ENCODE measurements at places on chromosomes 4 and X. TPM values are rescaled to one million over a fixed set of nuclear protein-coding genes. Genes with fewer than 3 reads are reported as not detected.
A peak's percentile ranks its signal among the peaks of the same experiment; 100 is the strongest.

FGB gene
- polyA plus RNA-seq = not detected

MAGEC2 gene
- polyA plus RNA-seq = not detected

PAGE5 gene
- not detected for polyA plus RNA-seq

FATE1 gene
- polyA plus RNA-seq = not detected

CT45A5 gene
- polyA plus RNA-seq = not detected

XAGE2 gene
- polyA plus RNA-seq = not detected

MAGIX gene
- 0.25 TPM for polyA plus RNA-seq

TMEM144 gene
- polyA plus RNA-seq = not detected

ALB gene
- polyA plus RNA-seq = not detected

HSFX2 gene
- polyA plus RNA-seq = not detected

GRCh38 chr4:101527188-101527587, 179.9 kb upstream of the PPP3CA start:
- DNase-seq = peak; percentile 54

DNA sequence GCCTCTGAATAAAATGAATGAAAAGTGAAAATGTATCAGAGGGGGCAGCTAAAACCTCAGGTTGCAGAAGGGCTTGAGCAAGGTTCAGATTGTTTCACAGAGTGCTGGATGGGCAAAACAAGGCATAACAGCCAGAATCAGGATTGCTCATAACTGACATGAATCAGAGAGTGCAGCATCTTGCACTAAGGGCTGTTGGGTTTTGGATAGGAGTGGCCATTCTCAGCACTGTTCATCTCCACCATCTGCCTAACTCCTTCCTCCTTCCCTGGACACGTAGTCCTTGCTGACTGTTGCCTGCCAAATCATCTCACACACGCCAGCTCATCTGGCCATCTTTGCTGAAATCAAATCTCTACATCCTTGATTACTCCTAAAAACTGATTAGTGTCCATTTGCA, 75.3 kb upstream of the C1QTNF7 start:
- DNase-seq = no peak

DNA sequence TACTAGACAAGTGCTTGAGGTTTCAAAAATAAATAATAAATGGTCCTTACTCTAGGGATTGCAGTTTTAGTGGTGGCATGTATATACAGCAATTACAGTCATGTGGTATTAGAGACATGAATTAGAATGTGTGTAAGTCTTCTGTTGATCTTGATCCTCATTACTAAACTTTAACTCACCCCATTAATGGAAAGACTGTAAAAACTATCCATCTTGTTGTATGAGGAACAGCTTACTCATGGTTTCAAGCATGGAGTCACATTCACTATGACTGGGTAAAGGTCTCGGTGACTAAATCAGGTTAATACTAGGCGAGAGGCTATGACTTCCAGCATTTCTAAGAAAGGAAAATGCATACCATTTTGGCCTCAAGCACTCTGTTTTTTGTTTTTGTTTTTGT, 107.0 kb upstream of the HPGD start:
- no peak for DNase-seq

- no peak for DNase-seq
These were observed 1117.6 kb upstream of the PRKX start for GRCh38 chrX:4830880-4831557.

DNA sequence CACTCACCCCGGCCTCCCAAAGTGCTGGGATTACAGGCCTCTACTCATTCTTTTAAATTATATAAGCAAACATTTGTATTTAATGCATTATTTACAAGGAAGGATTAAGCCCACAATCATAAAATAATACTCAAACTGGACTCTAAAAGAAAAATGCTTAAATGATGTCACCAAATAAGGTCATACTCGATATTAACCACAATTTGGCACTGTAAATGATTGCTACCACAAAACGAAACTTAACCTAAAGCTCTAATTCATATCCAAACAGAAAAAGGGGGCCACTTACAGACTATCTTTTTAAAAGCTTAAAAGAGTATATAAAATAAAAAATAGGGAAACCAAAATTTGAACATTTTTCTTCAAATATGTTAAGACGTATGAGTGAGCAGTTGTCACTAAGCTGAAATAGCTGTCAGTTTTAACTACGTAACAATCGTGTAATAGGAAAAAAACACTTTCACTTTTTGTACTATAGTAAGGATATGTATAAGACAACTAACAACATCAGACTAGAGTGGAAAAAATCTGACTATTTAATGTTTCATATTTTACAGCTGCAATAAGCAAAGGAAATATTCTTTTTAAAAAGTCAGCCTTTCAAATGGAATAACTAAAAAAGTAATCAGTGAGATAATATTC, 108.2 kb upstream of the GPR34 start:
- DNase-seq = no peak

DNA sequence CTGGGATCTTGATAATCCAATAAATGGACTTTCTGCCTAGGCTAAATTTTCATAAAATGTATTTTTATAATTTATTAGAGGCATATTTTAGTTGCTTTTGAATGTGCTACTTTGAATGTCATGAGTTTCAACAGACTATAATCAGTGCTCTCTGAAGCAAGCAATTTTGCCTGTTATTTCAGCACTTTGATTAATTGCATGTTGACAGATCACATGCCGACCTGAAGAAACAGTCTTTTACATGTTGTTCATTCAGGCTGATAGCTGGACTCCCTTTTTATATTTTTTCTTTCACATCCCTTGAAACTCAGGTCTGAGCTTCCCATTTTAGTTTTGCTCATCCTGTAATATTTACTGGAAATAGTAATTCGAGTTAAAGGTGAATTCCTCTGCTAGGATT, 341.0 kb downstream of the NAP1L3 start:
- DNase-seq = no peak

GRCh38 chr4:89072921-89073320, 15.9 kb upstream of the FAM13A start:
- no peak for DNase-seq

DNA sequence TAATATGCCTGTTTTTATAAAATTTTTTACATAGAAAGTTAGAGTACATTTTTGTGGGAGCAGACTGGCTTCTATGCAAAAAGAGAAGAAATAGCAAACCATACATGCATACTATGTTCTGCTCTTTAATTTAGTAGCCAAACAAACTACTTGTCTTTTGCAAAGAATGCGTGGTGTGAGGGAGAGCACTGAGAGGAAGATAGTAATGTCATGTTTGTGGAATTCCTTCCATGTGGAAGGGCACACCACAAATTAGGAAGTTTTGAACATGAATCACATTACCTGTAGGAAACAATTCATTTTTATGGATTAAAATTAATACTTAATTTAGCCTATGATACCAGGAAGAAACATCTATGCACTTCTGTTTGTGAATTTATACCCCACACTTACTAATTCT, 1529.1 kb upstream of the ADGRL3 start:
- no peak for DNase-seq

- no peak for DNase-seq
These were observed 76.9 kb upstream of the SMAD1 start for GRCh38 chr4:145404761-145405160.

DNA sequence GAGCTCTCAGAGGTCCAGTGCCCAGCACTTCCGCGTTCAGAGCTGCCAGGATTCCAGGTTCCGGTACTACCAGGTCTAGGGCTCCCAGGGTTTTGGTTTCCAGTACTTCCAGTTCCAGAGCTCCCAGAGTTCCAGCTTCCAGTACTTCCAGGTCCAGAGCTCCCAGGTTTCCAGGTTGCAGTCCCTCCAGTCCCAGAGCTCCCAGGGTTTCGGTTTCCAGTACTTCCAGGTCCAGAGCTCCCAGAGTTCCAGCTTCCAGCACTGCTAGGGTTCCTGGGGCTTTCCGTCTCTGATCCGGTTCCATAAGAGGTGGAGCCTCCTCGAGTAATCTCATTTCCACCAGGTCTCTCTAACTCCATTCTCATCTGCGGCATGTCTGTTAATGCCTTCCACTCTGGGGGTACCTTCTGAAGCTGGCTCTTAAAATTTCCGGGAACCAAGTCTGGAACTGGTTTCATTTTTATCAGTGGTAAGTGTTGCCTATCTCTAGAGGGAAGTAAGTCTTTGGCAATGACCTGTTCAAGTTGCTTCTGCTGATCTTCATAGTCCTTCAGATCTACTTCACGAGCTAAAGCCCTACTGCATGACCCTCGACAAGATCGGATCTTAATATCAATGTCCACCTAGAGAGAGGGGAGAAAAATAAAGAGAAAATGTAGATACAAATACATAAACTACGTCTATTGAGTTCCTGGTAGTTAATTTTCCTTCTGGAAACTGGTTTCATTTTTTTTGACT, 4.1 kb downstream of the FGA start:
- DNase-seq = no peak

GRCh38 chr4:155745984-155746383, 12.8 kb upstream of the GUCY1B1 start:
- no peak for DNase-seq

DNA sequence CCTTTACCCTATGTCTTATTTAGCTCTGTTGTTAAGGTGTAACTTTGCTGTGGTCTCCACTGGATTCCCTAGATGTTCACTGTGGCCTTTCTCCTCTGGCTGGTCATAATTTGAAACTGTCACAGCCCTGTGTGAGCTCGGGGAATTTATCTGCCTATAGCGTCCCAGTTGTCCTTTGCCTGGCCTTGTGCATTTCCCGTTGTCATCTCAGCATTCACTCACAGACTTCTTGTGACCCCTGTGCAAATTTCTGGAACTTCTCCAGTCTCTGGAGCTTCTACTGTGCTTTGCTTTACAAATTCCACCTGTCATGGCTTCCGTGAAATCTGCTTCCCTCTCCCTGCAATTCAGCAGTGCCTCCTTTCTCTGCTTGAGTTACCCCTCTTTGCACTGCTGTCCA, 106.7 kb downstream of the WWC2 start:
- DNase-seq = no peak

DNA sequence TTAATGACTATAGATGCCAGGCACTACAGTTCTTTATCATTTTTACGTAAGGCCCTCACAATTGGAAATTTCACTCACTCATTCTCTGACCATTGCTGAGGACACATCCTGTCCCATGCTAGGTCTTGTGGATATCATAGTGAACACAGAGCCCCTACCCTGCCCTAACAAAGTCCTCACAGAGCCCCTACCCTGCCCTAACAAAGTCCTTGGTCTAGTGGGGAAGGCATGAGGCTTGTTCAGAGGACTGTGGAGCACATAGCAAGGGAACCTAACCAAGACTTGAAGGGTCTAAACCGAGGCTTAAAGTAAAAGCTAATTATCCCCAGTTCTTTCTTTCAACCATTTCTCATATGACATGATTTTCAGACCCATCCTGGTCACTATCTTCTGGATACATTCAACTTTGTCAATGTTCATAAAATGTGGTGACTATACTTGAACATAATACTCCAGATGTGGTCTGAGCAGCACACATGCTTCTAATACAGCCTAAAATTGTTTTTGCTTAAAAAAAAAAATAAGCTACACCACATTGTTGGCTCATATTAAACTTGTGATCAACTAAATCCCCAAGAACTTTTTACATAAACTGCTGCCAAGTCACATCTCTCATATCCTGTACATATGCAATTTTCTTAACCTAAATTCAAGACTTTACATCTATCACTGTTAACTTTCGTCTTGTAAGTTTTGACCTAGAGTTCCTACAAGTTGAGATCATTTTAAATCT, 77.0 kb downstream of the GPC3 start:
- DNase-seq = no peak

DNA sequence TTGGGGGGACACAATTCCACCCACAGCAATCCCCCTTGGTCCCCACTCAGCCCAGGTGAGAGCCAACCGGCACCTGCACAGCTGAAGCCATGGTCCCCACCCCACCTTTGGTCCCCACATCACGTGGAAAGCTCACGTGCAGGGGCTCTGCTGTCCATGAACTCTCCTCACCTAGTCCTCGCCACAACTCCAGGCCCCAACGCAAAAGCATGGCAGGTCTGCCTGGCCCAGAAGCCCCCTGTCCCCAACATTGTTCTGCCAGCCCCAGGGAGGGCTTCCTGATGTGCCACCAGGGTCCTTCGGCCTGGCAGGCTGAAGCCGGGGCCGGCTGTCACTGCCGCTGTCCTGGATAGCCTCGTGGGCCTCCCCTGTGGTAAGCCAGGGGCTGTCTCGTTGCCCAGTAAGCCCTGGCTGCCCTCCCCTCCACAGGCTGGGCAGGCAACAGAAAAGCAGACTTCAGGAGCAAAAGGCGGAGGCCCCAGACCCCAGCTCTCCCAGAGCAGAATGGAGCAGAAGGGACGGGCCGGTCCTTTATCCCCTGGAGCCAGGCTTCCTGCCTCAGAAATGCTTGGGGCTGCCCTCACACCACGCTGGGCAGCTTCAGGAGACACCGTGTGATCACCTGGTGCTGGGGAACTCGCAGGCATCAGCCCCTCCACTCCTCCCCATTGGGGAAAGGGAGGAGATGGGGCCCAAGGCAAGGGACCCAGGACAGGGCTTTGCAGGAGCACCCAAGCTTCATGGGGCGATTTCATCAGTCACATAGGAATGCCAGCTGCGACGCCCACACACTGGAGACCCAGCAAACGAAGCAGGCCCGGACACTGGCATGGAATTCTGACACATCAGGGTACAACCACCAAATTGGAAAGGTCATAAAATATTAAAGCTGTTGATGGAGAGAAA, 103.7 kb downstream of the ADRA2C start:
- DNase-seq = no peak

- DNase-seq = no peak
These were observed 50.8 kb downstream of the HTRA3 start for GRCh38 chr4:8320386-8320750.

GRCh38 chr4:80812145-80812544, 218.4 kb upstream of the BMP3 start:
- DNase-seq = no peak

- no peak for DNase-seq
These were observed 646.5 kb upstream of the ACTRT1 start for GRCh38 chrX:128698573-128699181.

GRCh38 chr4:102781570-102781969, 20.8 kb upstream of the MANBA start:
- no peak for DNase-seq

GRCh38 chr4:41373221-41373620, 116.5 kb downstream of the UCHL1 start:
- DNase-seq = no peak

DNA sequence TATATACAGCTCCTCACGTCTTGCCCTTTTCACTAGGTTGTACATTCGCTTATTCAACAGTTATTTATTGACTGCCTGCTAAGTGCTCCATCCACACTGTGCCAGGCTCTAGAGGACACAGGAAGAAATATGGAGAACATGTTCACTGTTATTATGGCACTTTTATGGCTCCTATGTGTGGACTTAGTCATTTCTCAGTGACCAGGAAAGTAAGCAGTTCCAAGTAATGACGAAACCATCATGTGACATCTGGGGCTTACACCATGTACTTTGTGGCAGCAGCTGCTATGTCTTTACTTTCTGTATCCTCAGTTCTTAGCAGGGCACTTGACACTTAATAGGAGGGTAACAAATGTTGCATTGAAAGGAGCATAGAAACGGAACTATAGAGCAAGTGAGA, 278.0 kb downstream of the ANK2 start:
- no peak for DNase-seq

DNA sequence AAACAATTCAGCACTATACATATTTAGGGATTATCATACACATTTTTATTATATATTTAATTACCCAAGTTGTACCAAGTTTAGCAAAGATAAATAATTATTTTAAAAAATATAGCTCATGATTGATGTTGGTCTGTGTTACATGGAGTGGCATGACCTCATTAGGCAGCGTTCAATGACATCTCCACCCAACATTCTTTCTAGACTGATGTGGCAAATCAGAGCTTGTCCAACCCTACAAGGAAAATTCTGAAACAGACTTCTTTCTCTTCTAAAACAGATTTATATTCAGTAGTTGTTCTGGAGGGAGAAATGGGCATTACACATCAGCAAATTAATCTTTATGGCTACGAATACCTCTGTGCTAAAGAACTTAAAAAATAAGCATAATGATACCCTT, 189.7 kb downstream of the PDGFC start:
- no peak for DNase-seq
